ENCODE measurements at places on chromosomes 4 and X. TPM values are rescaled to one million over a fixed set of nuclear protein-coding genes. Genes with fewer than 3 reads are reported as not detected.

GRCh38 chr4:71417150-71417549 is 78.3 kb downstream of the SLC4A4 start:
- DNase-seq, result no peak

GRCh38 chr4:100682477-100683218 is 164.8 kb upstream of the EMCN start:
- DNase-seq, result no peak

Gene PROM1
- total RNA-seq, result 69.0 TPM

- no peak for DNase-seq
Observed at GRCh38 chrX:119067023-119067739, 5.6 kb upstream of the CT47C1 start.

GRCh38 chr4:169492436-169493163 is 119.8 kb downstream of the NEK1 start:
- no peak for DNase-seq

Gene TRO
- total RNA-seq, result 17.1 TPM

- no peak for DNase-seq
Observed at GRCh38 chr4:138890891-138891570, 124.5 kb upstream of the NOCT start.

Gene PDCL2
- not detected for total RNA-seq

Gene NLGN3
- 0.34 TPM for total RNA-seq

DNA sequence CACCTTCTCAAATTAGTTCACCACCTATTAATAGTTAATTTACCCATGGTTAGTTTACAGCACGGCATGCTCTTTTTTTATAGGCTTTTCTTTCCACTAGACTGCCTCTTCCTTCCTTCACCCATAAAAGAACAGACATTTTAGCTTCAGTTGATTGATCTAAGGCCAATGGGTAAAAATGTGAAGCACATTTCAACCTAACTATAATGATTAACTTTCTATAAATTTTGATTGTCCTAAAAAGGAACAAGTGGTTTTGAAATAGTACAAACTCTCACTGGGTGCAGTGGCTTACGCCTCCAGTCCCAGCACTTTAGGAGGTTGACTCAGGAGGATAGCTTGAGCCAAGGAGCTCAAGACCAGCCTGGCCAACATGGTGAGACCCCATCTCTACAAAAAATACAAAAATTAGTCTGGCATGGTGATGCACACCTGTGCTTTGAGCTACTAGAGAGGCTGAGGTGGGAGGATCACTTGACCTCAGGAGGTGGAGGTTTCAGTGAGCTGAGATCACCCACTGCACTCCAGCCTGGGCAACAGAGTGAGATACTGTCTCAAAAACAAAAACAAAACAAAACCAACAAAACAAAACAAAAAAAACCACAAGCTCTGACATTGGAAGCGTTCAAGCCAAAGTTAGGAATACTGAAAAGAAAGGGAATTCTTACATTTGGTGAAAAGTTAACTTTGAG is 89.9 kb upstream of the FAT1 start:
- DNase-seq, result peak; percentile 41

- no peak for DNase-seq
Observed at GRCh38 chr4:151046609-151047008, 31.5 kb upstream of the LRBA start.

- no peak for DNase-seq
Observed at GRCh38 chr4:1356181-1356998, 9.4 kb downstream of the UVSSA start.

DNA sequence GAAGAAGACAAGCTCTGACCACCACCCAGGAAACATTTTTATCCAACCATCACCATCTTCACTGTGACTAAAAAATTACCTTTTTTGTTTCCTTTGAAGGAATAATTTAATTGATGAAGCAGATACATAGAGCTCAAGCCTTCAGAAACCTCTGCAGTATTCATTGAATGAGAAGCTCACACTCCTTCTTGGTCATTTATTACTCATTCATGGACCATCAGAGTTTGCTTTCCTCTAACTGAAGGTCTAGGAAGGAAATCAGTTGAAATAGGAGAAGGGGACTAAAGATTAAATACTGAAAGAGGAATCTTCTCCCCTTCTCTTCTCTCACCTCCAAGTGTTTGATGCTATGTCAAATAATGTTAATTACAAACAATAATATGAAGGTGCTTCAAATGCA is 290.6 kb upstream of the KLF3 start:
- no peak for DNase-seq

DNA sequence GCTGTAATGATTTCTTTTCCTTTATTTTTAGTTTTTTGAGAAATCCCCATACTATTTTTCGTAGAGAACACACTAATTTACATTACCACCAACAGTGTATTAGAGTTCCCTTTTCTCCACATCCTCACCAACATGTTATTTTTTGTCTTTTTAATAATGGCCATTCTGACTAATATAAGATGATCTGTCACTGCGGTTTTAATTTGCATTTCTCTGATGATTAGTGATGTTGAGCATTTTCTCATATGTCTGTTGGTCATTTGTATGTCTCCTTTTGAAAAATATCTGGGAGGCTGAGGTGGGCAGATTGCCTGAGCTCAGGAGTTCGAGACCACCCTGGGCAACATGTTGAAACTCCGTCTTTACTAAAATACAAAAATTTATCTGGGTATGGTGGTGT is 30.2 kb downstream of the SPINK2 start:
- DNase-seq, result no peak

GRCh38 chrX:20015422-20015821 is 24.6 kb upstream of the BCLAF3 start:
- DNase-seq, result no peak

Data from kidney epithelial cell (primary cell).